ENCODE measurements at places on chromosomes 1 and 21.

- no peak for DNase-seq
Observed at GRCh38 chr1:82755671-82756070, 954.9 kb downstream of the ADGRL2 start.

- no peak for DNase-seq
Observed at GRCh38 chr1:44040846-44041245, 9.6 kb upstream of the SLC6A9 start.

DNA sequence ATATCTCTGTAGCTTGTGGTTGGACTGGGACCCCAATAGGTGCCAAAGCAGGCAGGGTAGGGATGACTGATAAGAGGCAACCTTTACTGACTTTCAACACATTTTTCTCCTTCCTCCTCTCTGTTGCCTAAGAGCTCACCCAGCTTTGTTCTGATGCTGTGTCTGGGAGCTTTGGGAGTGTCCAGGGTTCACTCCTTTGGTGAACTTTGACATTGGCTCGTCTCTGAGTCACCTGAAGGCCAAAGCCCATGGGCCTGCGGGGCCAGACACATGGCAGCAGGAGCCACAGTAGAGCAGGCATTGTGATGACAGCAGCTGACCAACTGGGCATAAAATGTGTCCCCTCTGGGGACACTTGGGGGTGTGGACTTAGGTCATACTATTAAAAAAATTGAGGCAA lies 99.5 kb upstream of the ZNF644 start:
- DNase-seq = no peak

GRCh38 chr1:97668945-97669344 lies 251.9 kb downstream of the DPYD start:
- DNase-seq = no peak

- DNase-seq = no peak
Observed at GRCh38 chr1:113452921-113453770, 62.8 kb downstream of the MAGI3 start.

DNA sequence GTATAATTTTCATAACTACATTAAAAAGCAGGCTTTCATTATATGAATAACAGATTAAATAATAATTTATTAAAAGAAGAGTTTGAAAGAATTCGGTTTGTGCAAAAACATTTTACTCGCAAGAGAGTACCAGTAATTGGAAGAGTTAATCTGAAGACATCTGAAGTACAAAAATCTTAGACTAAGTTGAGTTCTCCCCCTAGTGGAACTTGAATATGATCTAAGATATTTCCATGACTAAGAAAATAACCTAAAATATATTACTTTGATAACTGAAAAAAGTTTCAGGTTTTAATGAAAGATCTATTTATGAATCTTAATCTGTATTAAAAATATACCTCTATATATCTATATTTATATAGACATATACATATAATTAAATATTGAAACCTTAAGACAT lies 112.5 kb upstream of the GFI1 start:
- DNase-seq = no peak

DNA sequence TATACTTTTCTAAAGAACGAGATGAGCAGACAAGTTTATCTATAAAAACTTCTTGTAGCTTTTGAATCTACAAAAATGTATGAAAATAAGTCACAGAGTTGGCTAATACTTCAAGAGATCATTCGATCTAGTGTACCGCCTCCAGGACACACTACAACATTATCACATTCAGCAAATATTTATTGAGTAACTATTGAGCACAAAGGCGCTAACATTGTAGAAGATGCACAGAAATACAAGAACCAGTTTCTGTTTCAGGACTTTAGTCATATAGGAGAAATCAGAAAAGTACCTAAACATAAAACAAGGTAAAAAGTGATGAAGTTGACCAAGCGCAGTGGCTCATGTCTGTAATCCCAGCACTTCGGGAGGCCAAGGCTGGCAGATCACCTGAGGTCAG lies 20.6 kb downstream of the WASF2 start:
- DNase-seq = no peak

- no peak for DNase-seq
Observed at GRCh38 chr1:55443175-55443915, 228.2 kb upstream of the USP24 start.

GRCh38 chr1:57986432-57986831 lies 560.1 kb downstream of the OMA1 start:
- no peak for DNase-seq

- DNase-seq = no peak
Observed at GRCh38 chr21:16568244-16568643, 838.5 kb downstream of the USP25 start.

DNA sequence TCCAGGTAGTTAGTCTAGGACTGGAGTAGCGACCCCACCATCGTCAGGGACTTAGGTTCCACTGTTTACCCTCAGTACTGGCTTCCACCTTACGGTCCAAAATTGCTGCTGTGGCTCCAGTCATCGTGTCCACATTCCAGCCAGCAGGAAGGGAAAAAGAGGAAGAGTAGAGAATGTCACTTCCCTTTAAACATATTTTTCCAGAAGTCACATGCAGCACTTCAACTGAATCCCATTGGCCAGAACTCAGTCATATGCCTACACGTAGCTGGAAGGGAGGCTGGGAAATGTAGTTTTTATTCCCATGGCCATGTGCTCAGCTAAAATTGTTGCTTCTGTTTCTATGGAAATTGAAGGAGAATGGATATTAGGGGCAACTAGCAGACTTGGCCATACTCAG lies 84.1 kb upstream of the SELENON start:
- no peak for DNase-seq

All from naive thymus-derived CD8-positive, alpha-beta T cell (primary cell).